ENCODE measurements at places on chromosomes 13 and 19. TPM values are rescaled to one million over a fixed set of nuclear protein-coding genes. Genes with fewer than 3 reads are reported as not detected.

- DNase-seq: no peak
Measured at GRCh38 chr13:20671789-20672188, 31.7 kb upstream of the IL17D start.

DNA sequence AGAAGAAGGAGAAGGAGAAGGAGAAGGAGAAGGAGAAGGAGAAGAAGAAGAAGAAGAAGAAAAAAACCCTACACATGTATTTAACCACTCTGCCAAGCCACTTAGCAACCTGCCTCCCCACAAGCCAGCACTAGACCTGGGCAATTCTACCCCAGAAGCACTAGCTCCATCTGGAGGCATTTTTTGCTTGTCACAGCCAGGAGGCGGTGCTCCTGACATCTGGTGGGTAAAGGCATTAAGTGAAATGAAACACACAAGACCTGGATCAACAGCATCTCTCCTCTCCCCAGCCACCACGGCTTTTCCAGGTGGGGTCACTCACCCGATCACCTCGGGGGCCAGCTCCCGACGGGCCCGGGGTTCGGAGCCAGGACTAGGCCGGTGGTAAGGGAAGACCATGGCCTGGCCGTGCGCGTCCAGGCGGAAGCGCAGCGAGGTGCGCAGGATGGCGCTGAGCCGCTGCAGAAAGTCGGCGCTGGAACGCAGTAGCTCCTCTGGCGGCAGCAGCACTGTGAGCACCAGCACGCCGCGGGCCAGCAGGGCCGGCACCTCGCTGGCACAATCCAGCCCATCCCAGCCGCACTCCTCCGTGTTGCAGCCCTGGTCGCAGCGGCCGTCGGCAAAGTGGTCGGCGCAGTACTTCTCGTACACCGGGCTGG lies 26.9 kb downstream of the NOTCH3 start:
- DNase-seq: peak; percentile 13

GRCh38 chr13:50464349-50465251 lies 378.9 kb downstream of the DLEU7 start:
- no peak for DNase-seq

DNA sequence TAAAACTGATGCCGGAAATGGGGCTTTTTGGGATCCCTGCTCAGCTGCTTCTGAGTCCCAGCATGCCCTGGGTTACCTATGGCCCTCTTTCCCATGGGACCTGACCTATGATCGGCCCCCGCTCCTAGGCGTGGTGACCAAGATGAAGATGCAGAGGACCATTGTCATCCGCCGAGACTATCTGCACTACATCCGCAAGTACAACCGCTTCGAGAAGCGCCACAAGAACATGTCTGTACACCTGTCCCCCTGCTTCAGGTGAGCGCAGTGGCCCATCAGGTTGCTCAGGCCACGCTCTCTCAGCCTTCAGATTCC lies 1.5 kb downstream of the RPS11 start:
- DNase-seq: no peak

Gene ZNF729
- not detected for total RNA-seq

GRCh38 chr13:78227709-78228108 lies 309.1 kb upstream of the EDNRB start:
- no peak for DNase-seq

GRCh38 chr13:90838317-90838960 lies 509.0 kb upstream of the MIR17HG start:
- DNase-seq: no peak

Gene TM9SF2
- total RNA-seq: 253 TPM

Gene COL5A3
- total RNA-seq: not detected

Gene MEGF8
- total RNA-seq: 12.5 TPM

Gene ACER1
- total RNA-seq: not detected

Gene SIAH3
- total RNA-seq: under 0.01 TPM

Gene PRX
- 1.0 TPM for total RNA-seq

- no peak for DNase-seq
Measured at GRCh38 chr19:40517248-40517647, 50.4 kb downstream of the SPTBN4 start.

GRCh38 chr19:38047049-38047438 lies 140.0 kb downstream of the SIPA1L3 start:
- no peak for DNase-seq

- no peak for DNase-seq
Measured at GRCh38 chr19:11984986-11985385, 20.1 kb downstream of the ZNF763 start.

- DNase-seq: no peak
Measured at GRCh38 chr19:10586396-10586795, 716 bp downstream of the AP1M2 start.

DNA sequence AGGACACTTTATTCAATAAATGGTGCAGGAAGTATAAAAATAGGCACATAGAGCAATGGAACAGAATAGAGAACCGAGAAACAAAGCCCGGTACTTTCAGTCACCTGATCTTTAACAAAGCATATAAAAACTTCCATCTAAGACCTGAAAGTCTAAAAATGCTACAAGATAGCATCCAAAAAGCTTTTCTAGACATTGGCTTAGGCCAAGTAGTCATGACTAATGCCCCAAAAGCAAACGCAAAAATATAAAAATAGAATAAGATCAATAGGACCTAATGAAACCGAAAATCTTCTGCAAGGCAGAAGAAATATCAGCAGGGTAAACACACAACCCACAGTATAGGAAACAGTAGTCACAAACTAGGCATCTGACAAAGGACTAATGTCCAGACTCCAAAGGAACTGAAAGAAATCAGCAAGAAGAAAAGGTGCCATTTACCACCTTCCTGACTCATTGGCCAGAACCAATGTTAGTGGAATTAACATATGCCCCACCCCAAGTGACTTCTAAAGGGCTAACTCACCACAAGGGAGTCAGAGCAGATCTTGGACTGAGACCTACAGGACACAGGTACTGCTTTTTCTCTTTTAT lies 40.8 kb upstream of the CEACAM21 start:
- no peak for DNase-seq

DNA sequence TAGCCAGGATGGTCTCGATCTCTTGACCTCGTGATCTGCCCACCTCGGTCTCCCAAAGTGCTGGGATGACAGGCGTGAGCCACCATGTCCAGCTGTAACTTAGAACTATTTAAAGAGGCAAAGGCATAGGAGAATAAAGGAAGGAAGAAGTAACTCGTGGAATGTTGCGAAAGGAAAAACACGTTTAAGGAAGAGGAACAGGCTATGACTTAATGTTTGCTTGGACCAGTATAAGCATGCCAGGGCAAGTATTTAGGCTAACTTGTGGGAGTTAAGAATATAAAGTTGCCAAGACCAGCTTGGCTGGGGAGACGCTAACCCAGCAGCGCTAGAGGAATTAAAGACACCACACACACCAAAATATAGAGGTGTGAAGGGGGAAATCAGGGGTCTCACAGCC lies 33.5 kb downstream of the ZNF844 start:
- no peak for DNase-seq

Gene CLDND2
- not detected for total RNA-seq

DNA sequence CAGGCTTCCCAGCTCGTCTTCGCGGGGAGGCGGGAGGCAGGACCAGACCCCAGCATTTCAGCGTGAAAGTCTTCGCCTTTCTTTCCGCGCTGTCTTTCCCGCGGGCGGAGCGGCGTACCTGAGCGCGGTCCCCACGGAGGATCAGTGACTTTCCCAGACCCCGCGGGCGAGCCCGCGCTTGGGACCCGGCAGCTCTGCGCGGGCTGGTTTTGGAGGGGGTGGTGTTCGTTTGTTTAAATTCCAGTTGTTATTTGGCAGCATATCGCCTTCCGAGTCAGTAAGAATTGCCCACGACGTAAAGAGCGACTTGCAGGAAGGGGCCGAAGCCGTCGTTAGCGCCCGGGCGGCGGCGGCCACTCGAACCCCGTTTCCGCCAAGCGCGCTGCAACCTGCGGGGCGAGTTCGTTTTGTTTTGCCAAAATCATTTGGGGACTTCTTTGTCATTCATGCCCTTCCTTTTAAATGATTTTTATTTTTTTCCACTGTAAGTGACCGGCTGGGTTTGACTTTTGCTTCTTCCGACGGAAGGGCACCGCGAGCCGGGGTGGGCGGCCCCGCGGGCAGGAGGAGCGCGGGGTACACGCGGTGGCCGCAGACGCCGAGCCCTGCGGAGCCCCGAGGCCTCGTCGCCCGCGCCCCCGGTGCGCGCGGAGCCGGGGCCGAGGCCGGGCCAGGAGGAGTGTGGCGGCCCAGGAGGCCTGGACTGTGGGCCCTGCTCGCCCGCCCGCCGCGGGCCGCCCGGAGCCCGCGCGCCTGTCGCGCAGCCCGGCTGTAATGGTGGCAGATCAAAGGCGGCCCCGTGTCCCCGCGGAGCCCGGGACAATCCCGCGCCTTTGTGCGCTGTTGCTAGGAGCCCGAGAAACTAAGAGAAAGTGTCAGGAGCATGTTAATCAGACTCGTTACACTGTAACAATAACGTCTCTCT lies 75.9 kb downstream of the ZIC5 start:
- no peak for DNase-seq

GRCh38 chr13:41780715-41781706 lies 179.9 kb downstream of the VWA8 start:
- DNase-seq: peak; percentile 88

DNA sequence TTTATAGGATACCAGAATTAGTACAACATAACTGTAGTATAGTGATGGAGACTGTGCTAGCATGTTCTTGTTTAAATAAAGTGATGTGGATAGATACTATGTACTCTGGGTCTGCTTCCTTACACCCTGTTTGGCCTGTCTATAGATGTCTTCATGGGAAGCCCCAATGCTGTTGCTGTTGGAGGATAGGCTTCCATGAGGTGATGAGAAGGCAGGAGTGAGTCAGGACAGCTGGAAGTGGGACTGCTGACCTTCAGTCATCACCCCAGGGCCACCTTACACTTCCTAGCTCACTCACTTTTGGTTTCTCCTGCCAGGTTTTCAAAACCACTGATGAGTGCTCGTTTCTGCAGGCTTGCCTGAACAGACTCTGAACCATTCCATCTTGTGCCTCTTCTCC lies 4.2 kb downstream of the KCTD4 start:
- peak; percentile 76 for DNase-seq

GRCh38 chr13:101346942-101347728 lies 69.2 kb downstream of the NALCN start:
- DNase-seq: no peak

- peak; percentile 50 for DNase-seq
Measured at GRCh38 chr19:49889687-49890348, 6.9 kb downstream of the IL4I1 start.

Gene FOXA3
- 0.52 TPM for total RNA-seq

- DNase-seq: no peak
Measured at GRCh38 chr19:46602392-46603194, 1.5 kb downstream of the CALM3 start.

GRCh38 chr13:29162638-29163235 lies 342.6 kb downstream of the MTUS2 start:
- peak; percentile 1 for DNase-seq

DNA sequence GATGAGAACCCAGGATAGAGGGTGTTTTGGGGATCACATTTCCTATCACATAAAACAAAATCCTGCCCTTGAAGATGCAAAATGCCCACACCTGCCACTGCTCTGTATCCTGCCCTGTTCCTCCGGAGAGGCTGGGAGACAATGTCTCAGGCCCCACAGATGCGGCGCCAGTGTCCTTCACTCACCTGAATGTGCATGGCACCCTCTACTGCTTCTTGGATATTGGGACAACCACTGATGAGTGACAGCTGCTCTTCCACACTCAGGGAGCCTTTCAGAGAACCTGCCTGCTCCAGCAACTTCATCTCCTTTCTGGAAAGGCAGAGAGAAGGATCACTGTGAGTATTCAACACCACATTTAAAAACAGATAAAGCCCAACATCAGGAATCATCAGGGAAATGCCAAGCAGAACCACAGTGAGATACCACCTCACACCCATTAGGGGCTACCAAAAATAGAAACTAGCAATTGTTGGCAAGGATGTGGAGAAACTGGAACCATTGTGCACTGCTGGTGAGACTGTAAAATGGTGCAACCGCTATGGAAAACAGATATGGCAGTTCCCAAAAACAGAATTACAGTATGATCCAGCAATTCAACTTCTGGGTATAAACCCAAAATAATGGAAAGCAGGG lies 36.4 kb downstream of the CRYL1 start:
- no peak for DNase-seq

Gene LRG1
- 0.17 TPM for total RNA-seq

Gene LRRC63
- 0.20 TPM for total RNA-seq
